Hematopoietic multipotent progenitor cell treated with erythropoietin and hydrocortisone succinate and interleukin-3 and kit ligand, for 4 days (in vitro differentiated cells): ENCODE measurements at places on chromosomes 13 and 19.
A peak's percentile ranks its signal among the peaks of the same experiment; 100 is the strongest.

GRCh38 chr19:7681340-7682174 lies 924 bp downstream of the TRAPPC5 start:
- peak; percentile 97 for DNase-seq

DNA sequence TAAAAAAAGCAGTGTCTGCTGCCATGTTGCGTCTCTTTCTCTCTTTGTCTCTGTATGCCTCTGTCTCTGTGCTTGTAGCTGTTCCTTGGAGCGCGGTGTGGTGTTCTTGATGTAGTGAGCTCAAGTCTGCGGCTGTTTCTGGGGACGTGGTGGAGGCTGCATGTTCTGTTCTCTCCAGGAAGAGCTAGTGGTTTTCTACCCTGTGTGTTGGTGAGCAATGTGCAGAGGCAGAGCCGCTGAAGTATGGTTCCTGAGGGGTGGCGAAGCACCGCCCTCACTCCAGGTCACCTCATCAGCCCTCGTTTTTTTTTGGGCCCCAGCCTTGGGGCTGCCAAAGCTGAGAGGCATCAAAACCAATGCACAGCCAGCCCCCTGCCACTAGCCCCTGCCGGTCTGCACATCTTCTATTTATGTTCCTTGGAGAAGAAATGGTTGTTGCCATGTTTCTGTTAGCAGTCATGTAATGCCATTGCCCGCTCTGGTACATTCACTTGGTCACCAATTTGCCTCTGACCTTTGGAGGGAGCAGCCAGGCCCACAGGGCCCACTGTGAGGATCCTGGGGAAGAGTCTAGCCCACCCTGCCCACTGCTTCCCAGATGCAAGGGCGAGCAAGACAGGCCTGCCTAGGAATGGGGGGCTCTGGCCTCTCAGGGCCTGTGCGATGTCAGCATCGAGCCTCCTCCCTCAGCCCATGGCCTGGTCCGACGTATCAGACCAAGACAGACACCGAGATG lies 7.2 kb downstream of the HNRNPL start:
- no peak for DNase-seq

- peak; percentile 79 for DNase-seq
These were observed 67.8 kb downstream of the RXFP2 start for GRCh38 chr13:31807090-31807541.

GRCh38 chr13:113565526-113566226 lies 18.9 kb upstream of the TFDP1 start:
- no peak for DNase-seq

DNA sequence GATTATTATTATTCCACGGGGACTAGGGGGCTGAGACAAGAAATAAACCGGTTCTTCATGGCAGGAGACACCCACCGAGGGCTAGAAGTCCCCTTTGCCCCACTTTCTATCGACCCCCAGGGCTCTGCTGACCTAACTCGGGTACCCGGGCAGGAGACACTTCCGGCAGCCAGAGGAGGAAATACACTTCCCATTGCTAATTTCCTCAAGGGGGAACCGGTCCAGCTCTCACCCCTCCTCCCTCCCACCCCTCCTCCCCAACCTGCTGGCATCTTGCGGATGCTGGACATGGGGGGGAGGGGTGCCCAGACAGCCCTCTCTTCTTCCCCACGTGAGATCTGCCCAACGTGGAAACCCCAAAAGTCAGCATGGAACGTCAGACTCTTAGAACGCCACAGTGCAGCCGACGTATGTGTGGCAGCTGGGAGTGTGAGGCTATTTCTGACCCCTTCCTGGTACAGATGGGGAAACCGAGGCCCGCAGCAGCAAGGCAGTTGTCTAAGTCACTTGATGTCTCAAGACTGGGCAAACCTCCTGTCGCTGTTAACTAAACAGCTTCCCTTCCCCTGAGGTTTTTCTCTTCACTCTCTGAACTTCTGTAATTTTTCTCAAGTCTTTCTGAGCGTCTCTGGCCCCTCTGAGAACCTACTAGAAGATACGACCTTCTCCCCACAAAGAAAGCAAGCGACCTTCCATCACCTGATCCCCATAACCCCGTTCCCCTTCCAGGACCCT lies 3.6 kb downstream of the GPR4 start:
- peak; percentile 44 for DNase-seq

GRCh38 chr13:37473035-37473434 lies 125.5 kb downstream of the POSTN start:
- peak; percentile 9 for DNase-seq

- DNase-seq: no peak
These were observed 267.4 kb downstream of the PCDH20 start for GRCh38 chr13:61148211-61148610.
